ENCODE measurements at places on chromosomes 2 and 18. TPM values are rescaled to one million over a fixed set of nuclear protein-coding genes. Genes with fewer than 3 reads are reported as not detected.

- H3K4me1 ChIP-seq, result no peaks in the 10 kb centered on the region
- H3K36me3 ChIP-seq, result peaks cover 47% of the 10 kb centered on the region
- H3K27me3 ChIP-seq, result no peaks in the 10 kb centered on the region
- no peak overlapping the region for H3K4me3 ChIP-seq
These were observed 144.3 kb upstream of the DAPL1 start for GRCh38 chr2:158650646-158651357.

Gene RABL2A
- 2.9 TPM for total RNA-seq

- DNase-seq, result no peak
- H3K4me1 ChIP-seq, result no peaks in the 10 kb centered on the region
- H3K4me3 ChIP-seq, result no peak overlapping the region
- H3K27me3 ChIP-seq, result no peaks in the 10 kb centered on the region
These were observed 72.1 kb upstream of the ARL5A start for GRCh38 chr2:151900331-151900730.

Gene TEX44
- not detected for total RNA-seq

DNA sequence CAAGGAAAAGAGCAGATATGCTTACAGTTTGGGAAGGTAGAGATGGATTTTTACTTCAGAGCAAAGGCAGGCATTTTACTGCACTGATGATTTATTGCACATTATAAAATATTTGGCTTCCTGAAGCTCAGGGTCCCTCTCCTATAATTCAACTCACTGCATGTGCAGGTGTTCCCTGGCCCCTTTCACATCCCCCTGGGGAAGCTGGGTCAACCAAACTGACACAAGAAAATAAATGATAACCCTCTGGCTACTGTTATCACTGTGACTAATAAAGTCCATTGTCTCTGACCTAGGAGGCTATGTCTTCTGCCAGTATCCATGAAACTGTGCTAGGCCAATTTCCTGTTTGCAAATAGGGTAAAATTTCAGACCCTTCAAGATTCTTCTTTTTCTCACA is 163.1 kb downstream of the ARL6IP6 start:
- no peak for DNase-seq
- H3K4me1 ChIP-seq, result no peaks in the 10 kb centered on the region
- no peak overlapping the region for H3K4me3 ChIP-seq
- H3K36me3 ChIP-seq, result no peaks in the 10 kb centered on the region

DNA sequence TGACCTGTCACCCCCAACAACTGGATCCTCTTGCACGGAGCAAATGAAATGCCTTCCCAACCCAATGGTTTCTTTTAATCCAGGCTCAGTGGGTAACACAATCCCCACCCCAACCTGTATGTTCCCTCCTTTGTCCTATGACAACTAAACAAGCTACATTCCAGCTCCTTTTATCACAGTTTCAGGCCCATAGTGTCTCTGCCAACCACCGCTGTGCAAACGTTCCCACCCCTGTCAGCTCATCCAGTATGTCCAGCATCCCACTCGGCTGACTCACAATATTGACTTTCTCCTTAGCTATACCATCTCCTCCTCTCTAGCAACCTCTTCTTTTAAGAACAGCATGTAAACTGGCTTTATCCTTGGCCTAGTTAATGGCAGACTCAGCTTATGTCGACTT is 117.9 kb upstream of the PPP1CB start:
- no peaks in the 10 kb centered on the region for H3K27me3 ChIP-seq
- H3K4me1 ChIP-seq, result peaks cover 20% of the 10 kb centered on the region
- peak; percentile 65 for DNase-seq
- no peaks in the 10 kb centered on the region for H3K36me3 ChIP-seq
- H3K27ac ChIP-seq, result no peak overlapping the region

GRCh38 chr2:9398881-9399780 is 24.2 kb downstream of the ITGB1BP1 start:
- H3K4me1 ChIP-seq, result peaks cover 11% of the 10 kb centered on the region
- no peak for DNase-seq
- H3K27me3 ChIP-seq, result no peaks in the 10 kb centered on the region
- H3K4me3 ChIP-seq, result no peak overlapping the region

Gene PID1
- 0.18 TPM for total RNA-seq

- H3K4me1 ChIP-seq, result no peaks in the 10 kb centered on the region
- no peak for DNase-seq
- no peaks in the 10 kb centered on the region for H3K27me3 ChIP-seq
- H3K27ac ChIP-seq, result no peak overlapping the region
- no peaks in the 10 kb centered on the region for H3K36me3 ChIP-seq
- no peak overlapping the region for H3K4me3 ChIP-seq
These were observed 231.5 kb downstream of the ZEB2 start for GRCh38 chr2:144288438-144288837.

GRCh38 chr18:76621782-76622495 is 126.9 kb upstream of the ZNF516 start:
- DNase-seq, result no peak
- H3K27ac ChIP-seq, result no peak overlapping the region
- H3K4me1 ChIP-seq, result peaks cover 19% of the 10 kb centered on the region
- H3K36me3 ChIP-seq, result no peaks in the 10 kb centered on the region
- no peak overlapping the region for H3K4me3 ChIP-seq
- H3K27me3 ChIP-seq, result peaks cover 54% of the 10 kb centered on the region

Gene RAX
- not detected for total RNA-seq

GRCh38 chr2:85169581-85169980 is 36.4 kb downstream of the TCF7L1 start:
- no peak overlapping the region for H3K27ac ChIP-seq
- H3K4me1 ChIP-seq, result peaks cover 4% of the 10 kb centered on the region
- no peaks in the 10 kb centered on the region for H3K27me3 ChIP-seq
- no peak for DNase-seq
- H3K4me3 ChIP-seq, result no peak overlapping the region

- no peak overlapping the region for H3K4me3 ChIP-seq
- DNase-seq, result peak; percentile 35
- no peaks in the 10 kb centered on the region for H3K4me1 ChIP-seq
- no peak overlapping the region for H3K27ac ChIP-seq
These were observed 261.0 kb upstream of the CXCR4 start for GRCh38 chr2:136378712-136379595.

Gene GNLY
- not detected for total RNA-seq

- H3K4me3 ChIP-seq, result no peak overlapping the region
- H3K27ac ChIP-seq, result no peak overlapping the region
- H3K36me3 ChIP-seq, result no peaks in the 10 kb centered on the region
- no peaks in the 10 kb centered on the region for H3K27me3 ChIP-seq
- H3K4me1 ChIP-seq, result no peaks in the 10 kb centered on the region
These were observed 105.9 kb downstream of the ACKR3 start for GRCh38 chr2:236675526-236675925.

Measured in HepG2 (cell line).